ENCODE measurements at places on chromosomes 1 and 21. TPM values are rescaled to one million over a fixed set of nuclear protein-coding genes. Genes with fewer than 3 reads are reported as not detected.

FCAMR gene
- total RNA-seq, result not detected

NIBAN1 gene
- total RNA-seq, result 6.9 TPM

INSRR gene
- total RNA-seq, result not detected

GUCA2B gene
- total RNA-seq, result not detected

TFF2 gene
- 22.9 TPM for total RNA-seq

PPFIA4 gene
- total RNA-seq, result 3.4 TPM

NAXE gene
- total RNA-seq, result 237 TPM

Measured in PC-3 (cell line).